Tracheal epithelial cell (primary cell): ENCODE measurements at places on chromosomes 11 and 22. TPM values are rescaled to one million over a fixed set of nuclear protein-coding genes. Genes with fewer than 3 reads are reported as not detected.

Gene ARHGEF17
- 5.8 and 7.0 TPM in 2 replicates for total RNA-seq

Gene TRIM6
- 3.0 and 3.1 TPM in 2 replicates for total RNA-seq

Gene STARD10
- 113 and 187 TPM in 2 replicates for total RNA-seq

Gene ASRGL1
- total RNA-seq, result 1.9 TPM in 1 of 2 replicates, not detected in the other

Gene OR8D4
- not detected in 2 replicates for total RNA-seq

Gene TSSK2
- not detected in 2 replicates for total RNA-seq

Gene MRGPRF
- total RNA-seq, result under 0.01 TPM in 1 of 2 replicates, not detected in the other

Gene BBS1
- 13.0 and 16.4 TPM in 2 replicates for total RNA-seq

Gene TMA7B
- not detected in 2 replicates for total RNA-seq

Gene SC5D
- total RNA-seq, result 63.4 and 75.7 TPM in 2 replicates

Gene ANKK1
- total RNA-seq, result 0.85 and 1.9 TPM in 2 replicates

Gene GSTT2B
- total RNA-seq, result 1.9 and 3.0 TPM in 2 replicates

Gene FREY1
- total RNA-seq, result 0.48 and 2.6 TPM in 2 replicates

Gene BACE1
- total RNA-seq, result 6.0 and 10.7 TPM in 2 replicates

Gene KRTAP5-1
- not detected in 2 replicates for total RNA-seq

Gene TBX10
- total RNA-seq, result not detected in 2 replicates

Gene C1QTNF5
- 0.43 and 1.2 TPM in 2 replicates for total RNA-seq

Gene RASD2
- 0.43 and 0.48 TPM in 2 replicates for total RNA-seq

Gene SMTNL1
- total RNA-seq, result not detected in 2 replicates

Gene GTSE1
- total RNA-seq, result 0.21 and 0.48 TPM in 2 replicates

Gene ELF5
- total RNA-seq, result 0.43 TPM in 1 of 2 replicates, not detected in the other

Gene USH1C
- total RNA-seq, result 0.96 TPM in 1 of 2 replicates, not detected in the other

Gene MUC5AC
- total RNA-seq, result under 0.01 TPM in 1 of 2 replicates, not detected in the other

Gene RIBC2
- total RNA-seq, result not detected in 2 replicates

Gene ACER3
- total RNA-seq, result 9.0 and 10.4 TPM in 2 replicates

Gene RAPSN
- total RNA-seq, result 0.24 TPM in 1 of 2 replicates, not detected in the other

Gene RAG1
- total RNA-seq, result 1.7 and 1.9 TPM in 2 replicates

Gene MLC1
- under 0.01 and 0.72 TPM in 2 replicates for total RNA-seq

Gene OR51B6
- not detected in 2 replicates for total RNA-seq

Gene ACR
- total RNA-seq, result not detected in 2 replicates

Gene MUC6
- not detected in 2 replicates for total RNA-seq

Gene SLC22A12
- total RNA-seq, result not detected in 2 replicates

Gene PLXNB2
- total RNA-seq, result 127 and 141 TPM in 2 replicates

Gene GRIA4
- 0.48 TPM in 1 of 2 replicates, not detected in the other for total RNA-seq

Gene PGR
- not detected in 2 replicates for total RNA-seq

Gene DDX6
- 81.0 and 95.3 TPM in 2 replicates for total RNA-seq

Gene CDC42EP2
- 2.6 and 9.9 TPM in 2 replicates for total RNA-seq

Gene C11orf42
- not detected in 2 replicates for total RNA-seq

Gene TM7SF2
- 30.6 and 40.3 TPM in 2 replicates for total RNA-seq

Gene PRR5L
- 13.6 and 51.8 TPM in 2 replicates for total RNA-seq

Gene UBQLN3
- not detected in 2 replicates for total RNA-seq

Gene TEX54
- not detected in 2 replicates for total RNA-seq

Gene SUSD2
- total RNA-seq, result 0.24 TPM in 1 of 2 replicates, not detected in the other

Gene TTC36
- total RNA-seq, result 1.1 and 1.7 TPM in 2 replicates

Gene OR51E2
- total RNA-seq, result under 0.01 TPM in 1 of 2 replicates, not detected in the other

Gene RIC8A
- 104 and 149 TPM in 2 replicates for total RNA-seq

Gene P4HA3
- total RNA-seq, result 2.7 TPM in 1 of 2 replicates, not detected in the other

Gene DERL3
- total RNA-seq, result 1.2 TPM in 1 of 2 replicates, not detected in the other
